ENCODE measurements at places on chromosomes 3 and 15.

DNA sequence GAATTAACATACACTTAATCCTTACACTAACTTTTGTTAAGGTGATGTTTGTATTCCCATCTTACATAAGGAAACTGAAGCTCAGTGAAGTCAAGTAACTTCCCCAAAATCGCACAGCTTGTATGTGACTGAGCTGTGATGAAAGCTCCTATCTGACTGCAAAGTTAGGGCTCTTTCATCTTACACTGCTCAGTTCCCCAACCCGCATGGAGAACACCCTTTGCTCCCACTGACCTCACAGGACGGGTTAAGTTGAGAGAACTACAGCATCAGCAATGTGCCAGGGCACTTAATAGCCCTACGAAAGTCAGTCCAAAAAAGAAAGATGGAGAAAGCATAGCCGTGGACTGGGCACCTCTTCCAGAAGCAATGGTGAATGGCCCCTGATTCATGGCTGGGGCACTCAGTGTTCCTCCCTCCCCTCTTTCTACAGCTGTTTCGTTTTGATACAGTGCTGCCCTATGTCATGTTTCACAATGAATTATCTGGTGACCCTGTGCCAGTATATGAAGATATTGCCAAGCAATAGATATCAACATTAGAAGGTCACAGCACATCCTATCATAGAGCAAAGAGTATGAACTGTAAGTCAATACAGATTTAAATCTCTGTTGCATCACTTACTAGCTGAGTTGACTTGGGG, 38.0 kb downstream of the CADPS start:
- no peak for DNase-seq

- DNase-seq: no peak
These were observed 19.1 kb downstream of the ZDHHC19 start for GRCh38 chr3:196192036-196192523.

GRCh38 chr3:173221010-173221409, 80.0 kb upstream of the SPATA16 start:
- DNase-seq: no peak

- DNase-seq: no peak
These were observed 27.2 kb upstream of the PLSCR4 start for GRCh38 chr3:146277953-146278631.

DNA sequence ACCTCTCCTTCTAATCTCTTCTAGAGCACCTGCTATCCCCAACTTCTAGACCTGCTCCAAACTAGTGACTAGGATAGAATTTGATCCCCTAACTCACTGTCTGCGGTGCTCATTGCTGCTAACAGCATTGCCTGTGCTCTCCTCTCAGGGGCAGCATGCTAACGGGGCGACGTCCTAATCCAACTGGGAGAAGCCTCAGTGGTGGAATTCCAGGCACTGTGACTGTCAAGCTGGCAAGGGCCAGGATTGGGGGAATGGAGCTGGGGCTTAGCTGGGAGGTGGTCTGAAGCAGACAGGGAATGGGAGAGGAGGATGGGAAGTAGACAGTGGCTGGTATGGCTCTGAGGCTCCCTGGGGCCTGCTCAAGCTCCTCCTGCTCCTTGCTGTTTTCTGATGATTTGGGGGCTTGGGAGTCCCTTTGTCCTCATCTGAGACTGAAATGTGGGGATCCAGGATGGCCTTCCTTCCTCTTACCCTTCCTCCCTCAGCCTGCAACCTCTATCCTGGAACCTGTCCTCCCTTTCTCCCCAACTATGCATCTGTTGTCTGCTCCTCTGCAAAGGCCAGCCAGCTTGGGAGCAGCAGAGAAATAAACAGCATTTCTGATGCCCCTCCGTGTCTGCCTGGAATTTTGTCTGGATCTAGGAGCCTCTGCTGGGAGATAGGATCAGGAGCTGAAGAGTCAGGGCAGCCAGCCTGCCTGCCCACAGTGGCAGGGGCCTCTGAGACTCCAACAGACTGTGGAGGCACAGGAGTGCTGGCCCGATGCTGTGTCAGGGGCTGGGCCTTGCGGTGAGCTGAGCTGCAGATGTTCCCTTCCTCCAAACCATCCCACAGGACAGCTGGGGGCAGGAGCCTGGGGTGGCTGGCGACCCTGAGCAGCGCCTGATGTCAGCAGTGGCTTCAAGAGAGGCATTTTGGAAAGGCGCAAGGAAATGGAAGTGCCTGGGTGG, 3.0 kb downstream of the ISLR start:
- no peak for DNase-seq

GRCh38 chr15:60340207-60340921, 57.4 kb downstream of the ANXA2 start:
- no peak for DNase-seq

Data from ecto neural progenitor cell (in vitro differentiated cells).